Cardiac fibroblast (primary cell): ENCODE measurements at places on chromosomes 13 and 19.

- peak; percentile 27 for DNase-seq
Measured at GRCh38 chr19:18119013-18119716, 21.6 kb downstream of the MAST3 start.

DNA sequence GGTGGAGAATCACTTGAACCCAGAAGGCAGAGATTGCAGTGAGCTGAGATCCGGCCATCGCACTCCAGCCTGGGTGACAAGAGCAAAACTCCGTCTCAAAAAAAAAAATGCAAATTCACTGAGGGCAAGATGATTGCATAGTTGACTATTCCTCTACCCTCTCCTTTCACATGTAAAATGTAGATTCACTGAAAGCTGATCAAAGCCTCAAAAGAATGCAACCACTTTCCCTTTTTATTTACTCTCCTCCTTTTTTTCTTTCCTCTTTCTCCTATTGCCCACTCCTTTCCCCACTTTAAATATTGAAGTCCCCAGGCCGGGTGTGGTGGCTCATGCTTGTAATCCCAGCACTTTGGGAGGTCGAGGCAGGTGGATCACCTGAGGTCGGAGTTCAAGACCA lies 6.3 kb downstream of the TEX101 start:
- DNase-seq: no peak

- no peak for DNase-seq
Measured at GRCh38 chr19:36257520-36257876, 42.6 kb downstream of the ZNF146 start.

GRCh38 chr19:57656346-57656745 lies 12.4 kb upstream of the ZSCAN4 start:
- no peak for DNase-seq

- DNase-seq: peak; percentile 78
Measured at GRCh38 chr13:99018418-99019180, 40.7 kb upstream of the DOCK9 start.

- DNase-seq: no peak
Measured at GRCh38 chr13:106696719-106697118, 128.8 kb upstream of the ARGLU1 start.

GRCh38 chr13:103161476-103161875 lies 95.3 kb upstream of the SLC10A2 start:
- DNase-seq: no peak

DNA sequence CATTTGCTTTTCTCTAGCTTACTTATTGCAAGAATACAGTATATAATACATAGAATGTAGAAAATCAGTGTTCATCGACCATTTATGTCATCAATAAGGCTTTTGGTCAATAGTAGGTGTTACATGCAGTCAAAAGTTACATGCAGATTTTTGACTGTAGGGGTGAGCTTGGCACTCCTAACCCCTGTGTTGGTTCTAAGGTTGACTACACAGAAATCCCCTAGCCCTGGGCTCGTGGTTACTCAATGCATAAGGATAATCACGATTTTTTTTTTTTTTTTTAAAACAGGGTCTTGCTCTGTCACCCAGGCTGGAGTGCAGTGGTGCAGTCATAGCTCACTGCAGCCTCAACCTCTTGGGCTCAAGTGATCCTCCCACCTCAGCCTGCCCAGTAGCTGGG lies 4.0 kb upstream of the NWD1 start:
- no peak for DNase-seq

DNA sequence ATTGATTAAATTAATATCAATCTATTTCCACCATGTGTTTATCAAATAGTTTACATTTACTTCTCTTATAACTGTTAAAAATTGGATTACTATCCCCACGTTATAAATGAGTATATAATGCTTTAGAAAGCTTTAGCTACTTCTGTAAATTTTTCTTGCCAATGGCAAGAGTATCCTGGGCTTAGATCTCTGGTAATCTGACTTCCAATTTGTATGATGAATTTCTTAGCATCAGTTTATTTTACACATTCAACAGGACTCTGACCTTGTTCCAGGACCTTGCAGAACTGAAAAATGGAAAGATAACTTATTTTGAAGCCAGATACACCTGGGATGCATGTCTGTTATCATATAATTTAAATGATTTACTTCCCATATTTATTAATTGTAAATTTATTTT lies 2759.4 kb downstream of the PCDH9 start:
- DNase-seq: no peak

- no peak for DNase-seq
Measured at GRCh38 chr13:68369739-68370138, 1139.6 kb upstream of the PCDH9 start.

- DNase-seq: no peak
Measured at GRCh38 chr19:37964109-37964508, 57.1 kb downstream of the SIPA1L3 start.

- no peak for DNase-seq
Measured at GRCh38 chr13:27853335-27853734, 61.1 kb downstream of the GSX1 start.

- DNase-seq: no peak
Measured at GRCh38 chr13:76929320-76929719, 19.0 kb upstream of the ACOD1 start.

GRCh38 chr13:71359641-71360040 lies 507.4 kb downstream of the DACH1 start:
- no peak for DNase-seq

- no peak for DNase-seq
Measured at GRCh38 chr13:75505327-75505726, 23.4 kb upstream of the TBC1D4 start.

DNA sequence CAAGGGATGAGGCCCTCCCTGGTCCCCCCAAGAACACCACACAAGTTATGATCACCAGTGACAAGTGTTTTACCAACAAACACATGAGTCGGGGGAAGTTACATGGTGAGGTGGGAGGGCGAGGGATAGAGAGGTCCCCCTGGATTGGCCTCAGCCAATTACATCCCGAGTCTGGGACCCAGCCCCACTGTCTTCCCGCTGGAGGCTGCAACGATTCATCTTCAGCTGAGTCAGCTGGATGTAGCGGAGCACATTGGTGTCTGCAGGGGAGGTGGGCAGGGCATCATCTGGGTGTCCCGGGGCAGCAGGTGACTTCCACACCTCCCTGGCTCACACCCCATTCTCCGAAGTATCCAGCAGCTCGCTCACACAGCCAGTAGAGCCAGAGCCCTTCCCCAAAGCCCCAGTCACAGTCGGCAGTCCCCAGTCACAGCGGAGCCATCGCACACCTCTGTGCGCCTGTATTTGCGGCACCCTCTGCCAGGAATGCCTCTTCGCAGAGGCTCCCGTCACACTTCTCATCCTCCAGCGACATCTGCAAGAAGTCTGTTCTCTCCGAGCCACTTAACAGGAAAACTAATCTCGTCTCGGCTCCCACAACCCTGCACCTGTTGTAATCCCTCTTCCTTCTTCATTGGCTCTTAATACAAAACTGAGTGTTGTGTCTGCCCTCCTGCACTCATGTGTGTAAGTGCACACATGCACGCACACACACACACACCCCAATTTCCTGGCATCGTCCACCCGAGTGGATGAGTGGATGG lies 2.0 kb downstream of the TTC9B start:
- no peak for DNase-seq

- peak; percentile 75 for DNase-seq
Measured at GRCh38 chr13:32205431-32206096, 109.6 kb downstream of the ZAR1L start.

- DNase-seq: peak; percentile 90
Measured at GRCh38 chr19:7488736-7489353, at the start of gene PEX11G. TSS of gene PEX11G (minus strand) at chr19:7489035. CDS start at chr19:7489010, 25 bp downstream.

DNA sequence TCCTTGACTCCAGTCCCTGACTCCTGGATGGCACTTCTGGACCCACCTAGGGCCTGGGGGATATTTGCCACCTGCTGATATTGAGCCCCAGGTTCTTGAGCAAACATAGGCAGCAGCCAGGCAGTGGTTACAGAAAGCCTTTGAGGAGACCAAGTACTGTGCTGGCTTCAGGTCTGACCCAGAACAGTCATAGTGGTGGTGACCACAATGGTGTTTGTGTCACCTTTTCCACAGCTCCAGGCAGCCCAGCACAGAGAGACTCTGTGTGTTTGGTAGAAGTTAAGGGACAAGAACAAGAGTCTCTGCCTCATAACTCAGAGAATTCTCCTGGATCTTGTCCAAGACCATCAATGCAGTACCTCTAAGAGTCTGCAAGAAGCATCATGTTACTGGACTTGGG lies 14.6 kb upstream of the CLC start:
- no peak for DNase-seq

DNA sequence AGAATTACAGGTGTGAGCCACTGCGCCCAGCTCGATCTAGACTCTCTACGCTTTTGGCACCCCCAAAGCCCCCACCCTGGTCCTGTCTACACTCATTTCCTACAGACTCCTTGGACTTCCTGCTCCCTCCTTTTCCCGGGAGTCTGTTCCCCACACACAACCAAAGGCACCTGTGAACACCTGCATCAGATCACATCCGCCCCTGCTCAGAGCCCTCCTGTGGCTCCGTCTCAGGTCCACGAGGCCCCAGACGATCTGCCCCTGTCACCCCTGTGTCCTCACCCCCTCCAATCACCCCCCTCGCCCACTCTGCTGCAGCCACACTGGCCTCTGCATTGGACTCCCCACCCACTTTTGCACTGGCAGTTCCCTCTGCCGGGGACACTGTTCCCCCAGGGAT lies 12.4 kb upstream of the PAK4 start:
- no peak for DNase-seq

DNA sequence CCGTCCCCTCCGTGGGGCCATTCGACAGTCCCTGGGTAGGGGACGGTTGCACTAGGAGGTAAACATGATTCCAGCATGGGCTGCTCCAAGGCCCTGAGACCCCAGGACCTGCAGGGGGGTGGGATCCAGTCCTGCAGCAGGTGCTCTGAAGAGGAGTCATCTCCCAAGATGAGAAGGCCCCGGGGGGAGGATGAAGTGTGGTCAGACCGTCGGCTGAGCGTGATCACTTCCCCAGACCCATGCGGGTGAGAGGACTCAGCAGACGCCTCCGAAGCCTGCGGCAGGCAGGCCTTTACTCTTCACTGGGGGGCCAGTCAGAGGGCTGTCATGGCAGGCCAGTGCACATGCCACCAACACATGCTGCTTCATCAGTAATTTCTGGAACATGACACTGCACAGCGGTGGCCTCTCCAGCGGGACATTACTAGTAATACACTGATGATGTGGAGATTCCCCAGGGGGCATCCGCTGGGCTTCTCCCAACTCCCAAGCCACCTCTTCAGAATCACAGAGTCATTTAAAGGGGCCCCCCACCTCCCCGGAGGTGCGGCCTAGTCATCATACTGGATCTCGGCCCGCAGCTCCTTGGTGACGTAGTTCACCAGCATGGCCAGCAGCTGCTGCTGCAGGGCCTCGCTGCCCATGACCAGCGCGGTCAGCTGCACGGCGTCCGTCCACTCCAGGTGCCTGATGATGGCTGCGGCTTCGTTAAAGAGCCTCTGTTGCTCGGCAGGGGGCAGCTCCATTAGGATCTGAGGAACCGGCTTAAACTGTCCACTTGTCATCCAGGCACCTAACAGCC lies 12.7 kb downstream of the C19orf12 start:
- DNase-seq: no peak

- no peak for DNase-seq
Measured at GRCh38 chr19:49887037-49887664, 9.5 kb downstream of the IL4I1 start.

- peak; percentile 51 for DNase-seq
Measured at GRCh38 chr19:1223018-1223855, 14.6 kb downstream of the CBARP start.

DNA sequence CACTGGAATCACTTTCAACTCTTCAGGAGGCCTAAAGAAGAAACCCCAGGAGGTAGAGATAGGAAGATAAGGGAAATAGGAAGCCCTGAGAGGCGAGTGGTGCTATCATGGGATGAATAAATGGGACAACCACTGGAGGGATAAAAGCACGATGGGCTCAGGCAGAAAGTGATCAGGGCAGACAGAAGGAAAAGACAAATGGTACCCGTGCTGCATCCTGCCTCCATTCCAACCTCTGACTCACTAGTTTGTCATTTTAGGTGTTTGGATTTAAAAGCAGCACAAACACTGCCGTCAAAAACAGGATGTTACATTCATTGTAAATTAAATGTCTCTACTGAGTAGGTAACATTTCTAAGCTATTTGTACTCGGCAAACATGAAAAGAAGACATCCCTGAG lies 314.3 kb upstream of the HTR2A start:
- peak; percentile 16 for DNase-seq

GRCh38 chr13:114309806-114310410 lies 4.4 kb upstream of the CHAMP1 start:
- DNase-seq: no peak

DNA sequence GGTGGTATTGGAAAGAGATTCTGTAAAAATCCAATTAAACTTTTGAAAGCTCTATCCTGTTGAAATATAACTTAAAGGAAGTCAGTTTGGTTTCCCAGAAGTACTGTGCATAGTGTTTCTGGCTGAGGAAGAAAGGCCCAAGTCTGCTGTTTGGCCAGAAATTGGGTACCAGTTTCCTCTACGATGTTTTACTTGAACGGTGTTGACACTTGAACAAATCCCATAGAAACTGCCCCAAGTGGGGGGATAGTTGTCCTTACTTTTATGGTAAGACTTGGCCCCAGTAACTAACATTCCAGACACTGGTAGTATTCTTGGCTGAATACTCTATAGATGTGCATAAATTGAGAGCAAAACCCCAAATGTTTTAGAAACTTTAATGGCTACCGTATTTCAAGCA lies 14.2 kb downstream of the KLF5 start:
- DNase-seq: no peak

- no peak for DNase-seq
Measured at GRCh38 chr13:85486663-85487062, 312.6 kb downstream of the SLITRK6 start.

- no peak for DNase-seq
Measured at GRCh38 chr13:59343132-59343531, 820.6 kb downstream of the DIAPH3 start.

DNA sequence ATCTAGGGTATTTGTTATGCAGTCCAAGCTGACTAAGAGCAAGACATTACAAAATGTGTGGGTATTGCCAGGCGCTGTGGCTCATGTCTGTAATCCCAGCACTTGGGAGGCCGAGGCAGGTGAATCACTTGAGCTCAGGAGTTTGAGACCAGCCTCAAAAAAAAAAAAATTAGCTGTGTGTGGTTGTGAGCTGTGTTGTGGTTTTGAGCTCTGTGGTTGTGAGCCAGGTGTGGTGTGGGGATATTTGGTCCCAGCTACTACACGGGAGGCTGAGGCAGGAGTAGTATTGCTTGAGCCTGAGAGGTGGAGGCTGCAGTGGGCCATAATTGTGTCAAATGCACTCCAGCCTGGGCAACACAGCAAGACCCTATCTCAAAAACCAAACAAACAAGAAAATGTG lies 5.6 kb upstream of the KEAP1 start:
- DNase-seq: peak; percentile 30

- no peak for DNase-seq
Measured at GRCh38 chr13:102686024-102686423, 8.8 kb downstream of the METTL21C start.

GRCh38 chr13:20131057-20131832 lies 29.6 kb downstream of the GJA3 start:
- no peak for DNase-seq
